H9 (cell line): ENCODE measurements at places on chromosomes 5 and 9. TPM values are rescaled to one million over a fixed set of nuclear protein-coding genes. Genes with fewer than 3 reads are reported as not detected.
A peak's percentile ranks its signal among the peaks of the same experiment; 100 is the strongest.

DNA sequence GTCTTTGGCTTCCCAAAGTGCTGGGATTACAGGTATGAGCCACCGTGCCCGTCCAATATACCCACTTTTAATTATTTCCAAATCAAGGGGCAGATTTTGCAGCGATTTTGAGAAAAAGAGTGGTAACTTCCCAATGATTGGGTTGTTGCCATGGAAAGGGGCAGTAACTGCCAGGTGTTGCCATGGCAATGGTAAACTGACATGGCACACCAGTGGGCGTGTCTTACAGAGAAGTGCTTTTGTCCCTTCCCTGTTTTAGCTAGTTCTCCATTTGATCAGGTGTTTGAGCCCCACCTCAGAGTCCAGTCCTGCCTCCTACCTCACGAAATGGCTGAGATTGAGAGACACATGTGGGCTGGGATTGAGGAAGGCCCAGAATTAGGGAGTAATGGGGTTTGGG, 86.3 kb upstream of the IER5L start:
- DNase-seq, result no peak
- no peaks in the 10 kb centered on the region for H3K36me3 ChIP-seq
- H3K27ac ChIP-seq, result no peak overlapping the region
- no peaks in the 10 kb centered on the region; the same call in 1 of the 2 replicates for H3K4me1 ChIP-seq

GRCh38 chr9:4573634-4574389, 83.5 kb downstream of the SLC1A1 start:
- H3K36me3 ChIP-seq, result peaks cover 4% of the 10 kb centered on the region; the same call in 1 of the 3 replicates
- no peak overlapping the region for H3K4me3 ChIP-seq
- no peak for DNase-seq
- no peak overlapping the region for H3K27ac ChIP-seq

- no peaks in the 10 kb centered on the region for H3K4me1 ChIP-seq
- no peak for DNase-seq
- peaks cover 32% of the 10 kb centered on the region for H3K36me3 ChIP-seq
- no peak overlapping the region for H3K27ac ChIP-seq
Measured at GRCh38 chr5:168455201-168455600, 31.1 kb upstream of the RARS1 start.

DNA sequence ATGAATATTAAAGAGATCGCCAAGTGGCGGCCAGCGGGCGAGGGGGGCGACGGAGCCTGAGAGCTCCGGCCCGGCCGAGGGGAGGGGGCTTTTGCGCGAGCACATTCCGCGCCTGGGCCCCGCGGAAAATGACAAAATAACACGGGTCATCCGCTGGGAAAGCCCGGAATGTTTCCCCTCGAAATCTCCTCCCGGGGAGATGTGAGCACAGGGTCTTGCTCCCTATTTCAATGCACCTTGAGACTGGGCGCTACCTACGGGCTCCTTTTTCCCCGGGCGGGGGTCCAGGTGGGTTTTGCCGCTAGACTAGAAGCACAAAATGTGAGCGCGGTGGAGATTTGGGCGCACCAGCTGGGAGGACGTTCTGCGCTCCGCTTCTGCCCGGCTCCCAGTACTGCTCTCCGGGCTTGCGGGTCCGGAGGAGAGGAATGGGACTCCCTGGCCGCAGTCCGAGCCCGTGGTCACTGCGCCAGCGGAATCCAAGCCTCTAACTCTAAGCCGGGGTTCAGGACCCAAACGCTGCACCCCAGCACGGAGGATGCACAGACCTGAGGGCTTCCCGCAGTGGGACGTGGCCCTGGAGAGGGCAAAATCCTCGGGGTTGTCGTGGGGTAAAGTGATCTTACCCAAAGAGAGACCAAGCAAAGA, 2.8 kb upstream of the PRDM12 start:
- H3K4me3 ChIP-seq, result peak overlapping the region; percentile 83
- no peaks in the 10 kb centered on the region; the same call in 1 of the 2 replicates for H3K4me1 ChIP-seq
- no peak overlapping the region for H3K27ac ChIP-seq
- peak; percentile 48 for DNase-seq
- peaks cover 90% of the 10 kb centered on the region for H3K27me3 ChIP-seq

GRCh38 chr5:57408714-57409113, 73.9 kb downstream of the ACTBL2 start:
- H3K4me1 ChIP-seq, result no peaks in the 10 kb centered on the region
- no peak overlapping the region for H3K4me3 ChIP-seq
- H3K36me3 ChIP-seq, result no peaks in the 10 kb centered on the region
- no peak for DNase-seq
- no peaks in the 10 kb centered on the region for H3K27me3 ChIP-seq

- H3K4me1 ChIP-seq, result no peaks in the 10 kb centered on the region
- no peak for DNase-seq
- peaks cover 6% of the 10 kb centered on the region for H3K36me3 ChIP-seq
- H3K4me3 ChIP-seq, result no peak overlapping the region
- H3K27me3 ChIP-seq, result no peaks in the 10 kb centered on the region
- H3K27ac ChIP-seq, result no peak overlapping the region
Measured at GRCh38 chr9:130576176-130576575, 3.2 kb upstream of the FUBP3 start.

DNA sequence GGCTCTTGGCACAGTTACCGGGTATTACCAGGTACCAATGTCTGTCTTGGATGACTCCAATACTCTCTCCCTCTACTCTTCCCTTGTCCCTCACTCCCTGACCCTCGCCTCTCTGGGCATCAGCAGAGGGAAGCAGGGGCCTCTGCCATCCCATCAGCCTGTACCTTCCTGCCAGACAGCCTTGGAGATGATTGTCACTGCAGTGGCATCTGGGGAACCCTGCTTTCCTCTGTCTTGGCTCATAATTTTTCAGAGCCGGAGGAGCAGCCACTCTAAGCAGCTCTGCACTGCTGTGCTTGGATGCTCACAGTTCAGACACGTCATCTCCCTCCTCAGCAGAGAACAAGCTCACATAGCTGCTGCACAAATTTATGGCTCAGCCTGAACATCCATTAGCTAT, 274.1 kb downstream of the SMARCA2 start:
- no peak for DNase-seq
- H3K27me3 ChIP-seq, result no peaks in the 10 kb centered on the region
- H3K4me1 ChIP-seq, result peaks cover 3% of the 10 kb centered on the region; the same call in 1 of the 2 replicates
- no peak overlapping the region for H3K27ac ChIP-seq

GRCh38 chr5:119789406-119790117, 160.2 kb downstream of the FAM170A start:
- DNase-seq, result no peak
- no peak overlapping the region for H3K4me3 ChIP-seq
- no peak overlapping the region for H3K27ac ChIP-seq
- no peaks in the 10 kb centered on the region for H3K36me3 ChIP-seq
- H3K27me3 ChIP-seq, result no peaks in the 10 kb centered on the region

GRCh38 chr9:112193572-112194288, 18.6 kb upstream of the SUSD1 start:
- no peaks in the 10 kb centered on the region for H3K27me3 ChIP-seq
- H3K4me1 ChIP-seq, result peaks cover 3% of the 10 kb centered on the region; the same call in 1 of the 2 replicates
- no peak for DNase-seq
- H3K4me3 ChIP-seq, result no peak overlapping the region
- H3K27ac ChIP-seq, result no peak overlapping the region

- DNase-seq, result no peak
- H3K27me3 ChIP-seq, result no peaks in the 10 kb centered on the region
- H3K27ac ChIP-seq, result no peak overlapping the region
- H3K4me1 ChIP-seq, result no peaks in the 10 kb centered on the region
Measured at GRCh38 chr5:74576941-74577456, 63.5 kb downstream of the ENC1 start.

- no peak for DNase-seq
- no peaks in the 10 kb centered on the region; the same call in 1 of the 2 replicates for H3K4me1 ChIP-seq
- no peak overlapping the region for H3K4me3 ChIP-seq
- H3K36me3 ChIP-seq, result peaks cover 3% of the 10 kb centered on the region; the same call in 2 of the 3 replicates
- H3K27me3 ChIP-seq, result no peaks in the 10 kb centered on the region
- no peak overlapping the region for H3K27ac ChIP-seq
Measured at GRCh38 chr5:151150471-151151262, 6.9 kb downstream of the ANXA6 start.

DNA sequence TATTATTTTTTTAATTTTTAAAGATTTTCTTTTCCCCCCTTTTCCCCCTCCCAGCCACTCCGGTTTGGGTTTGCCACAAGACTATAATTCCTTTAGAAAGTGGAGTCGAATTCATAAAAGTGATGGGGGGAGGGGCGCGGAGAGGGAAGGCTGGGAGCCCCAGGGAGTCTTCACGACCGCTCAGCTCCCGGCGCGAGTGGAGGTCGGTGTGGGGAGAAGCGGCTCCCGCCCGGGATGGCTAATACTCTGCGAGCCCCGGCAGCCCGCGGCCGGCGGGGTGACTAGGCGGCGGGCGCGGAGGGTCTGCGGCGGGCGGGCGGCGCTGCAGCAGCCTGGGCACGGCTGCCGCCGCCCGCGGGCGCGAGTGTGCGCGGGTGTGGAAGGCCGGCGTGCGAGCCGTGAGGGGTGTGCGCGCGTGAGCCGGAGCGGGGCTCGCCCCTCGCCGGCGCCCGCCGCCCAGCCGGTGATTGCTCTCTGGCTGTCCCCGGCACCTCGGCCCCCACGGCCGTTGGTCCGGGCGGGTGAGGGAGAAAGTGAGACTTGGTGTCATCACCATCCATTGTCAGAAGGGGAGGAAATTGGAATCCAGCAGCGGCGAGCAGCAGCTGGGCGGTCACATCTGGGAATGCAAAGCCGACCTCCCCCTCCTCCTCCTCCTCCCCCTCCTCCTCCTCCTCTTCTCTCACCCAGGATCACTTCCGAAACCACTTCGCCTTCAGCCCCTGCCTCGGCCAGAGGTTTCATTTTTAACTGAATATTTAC, at the start of gene PARP8:
Gene PARP8 (plus strand): TSS at position 377 of the 762 bp plus-strand sequence. CDS start 459 bp downstream, outside the sequence.
- H3K4me1 ChIP-seq, result no peaks in the 10 kb centered on the region; the same call in 1 of the 2 replicates
- H3K27me3 ChIP-seq, result no peaks in the 10 kb centered on the region
- no peak within 1 kb of the TSS for H3K27ac ChIP-seq
- H3K36me3 ChIP-seq, result no peaks in the 10 kb centered on the region
- H3K4me3 ChIP-seq, result peak within 1 kb of the TSS; percentile 95
- DNase-seq, result peak; percentile 76

GRCh38 chr5:137155261-137156000, 343.7 kb downstream of the SPOCK1 start:
- DNase-seq, result peak; percentile 17
- no peaks in the 10 kb centered on the region for H3K36me3 ChIP-seq
- H3K4me3 ChIP-seq, result no peak overlapping the region
- H3K27ac ChIP-seq, result no peak overlapping the region
- H3K4me1 ChIP-seq, result peaks cover 2% of the 10 kb centered on the region; the same call in 1 of the 2 replicates

GRCh38 chr5:36215910-36216309, 25.8 kb downstream of the NADK2 start:
- DNase-seq, result no peak
- H3K4me3 ChIP-seq, result no peak overlapping the region
- no peaks in the 10 kb centered on the region for H3K4me1 ChIP-seq
- no peak overlapping the region for H3K27ac ChIP-seq

- H3K4me1 ChIP-seq, result no peaks in the 10 kb centered on the region
- no peaks in the 10 kb centered on the region for H3K27me3 ChIP-seq
- no peak for DNase-seq
- peaks cover 84% of the 10 kb centered on the region for H3K36me3 ChIP-seq
- H3K4me3 ChIP-seq, result no peak overlapping the region
Measured at GRCh38 chr5:75356719-75357118, 19.7 kb downstream of the HMGCR start.

DNA sequence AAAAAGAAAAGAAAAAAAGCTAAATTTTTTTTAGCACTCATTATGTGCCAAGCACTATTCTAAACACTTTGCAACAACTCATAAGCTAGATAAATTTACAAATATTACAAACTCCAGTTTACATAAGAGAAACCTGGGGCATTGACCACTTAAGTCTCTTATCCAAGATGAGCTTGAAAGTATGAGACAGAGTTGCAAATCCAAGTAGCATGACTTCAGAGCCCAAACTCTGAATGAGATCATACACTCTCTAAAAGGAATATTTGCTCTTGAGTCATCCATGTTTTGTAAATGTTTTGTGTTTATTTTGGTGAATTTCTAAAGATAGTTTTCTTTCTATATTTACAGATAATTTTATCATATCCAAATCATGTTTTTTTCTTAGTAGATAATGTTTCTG, 4.0 kb upstream of the SHOC1 start:
- DNase-seq, result no peak
- no peaks in the 10 kb centered on the region for H3K4me1 ChIP-seq
- H3K4me3 ChIP-seq, result no peak overlapping the region
- H3K36me3 ChIP-seq, result no peaks in the 10 kb centered on the region
- no peaks in the 10 kb centered on the region for H3K27me3 ChIP-seq

DNA sequence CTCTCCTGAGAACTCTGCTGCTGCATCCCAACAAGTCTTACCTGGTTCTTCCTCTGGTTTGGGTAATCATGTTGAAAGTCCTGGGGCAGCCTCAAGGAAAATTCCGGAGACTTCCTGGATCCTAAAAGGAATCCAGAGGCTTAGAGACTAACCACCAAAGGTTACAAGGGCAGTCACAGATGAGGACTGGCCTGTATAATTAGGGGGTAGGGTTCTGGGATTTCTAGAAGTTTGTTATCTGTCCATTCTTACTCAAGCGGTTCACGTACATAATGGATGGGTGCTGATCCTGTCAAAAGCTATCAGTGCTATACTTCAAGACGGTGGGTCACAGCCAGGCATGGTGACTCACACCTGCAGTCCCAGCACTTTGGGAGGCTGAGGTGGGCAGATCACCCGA, 51.4 kb upstream of the EPB41L4B start:
- H3K27me3 ChIP-seq, result no peaks in the 10 kb centered on the region
- no peak for DNase-seq

DNA sequence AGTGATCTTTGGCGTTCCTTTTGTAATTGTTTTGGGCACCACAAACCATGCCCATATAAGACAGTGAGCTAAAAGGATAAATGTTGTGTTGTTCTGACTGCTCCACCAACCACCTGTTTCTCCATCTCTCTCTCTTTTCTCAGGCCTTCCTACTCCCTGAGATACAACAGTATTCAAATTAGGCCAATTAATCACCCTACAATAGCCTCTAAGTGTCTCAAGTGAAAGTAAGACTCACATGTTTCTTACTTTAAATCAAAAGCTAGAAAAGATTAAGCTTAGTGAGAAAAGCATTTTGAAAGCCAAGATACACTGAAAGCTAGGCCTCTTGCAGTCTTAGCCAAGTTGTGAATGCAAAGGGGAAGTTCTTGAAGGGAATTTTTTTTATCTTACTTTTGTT, 268.8 kb upstream of the NREP start:
- no peaks in the 10 kb centered on the region for H3K27me3 ChIP-seq
- no peaks in the 10 kb centered on the region for H3K36me3 ChIP-seq
- H3K27ac ChIP-seq, result no peak overlapping the region
- no peak for DNase-seq
- no peak overlapping the region for H3K4me3 ChIP-seq

GRCh38 chr9:2602704-2603116, 18.9 kb upstream of the VLDLR start:
- no peak for DNase-seq
- H3K4me1 ChIP-seq, result no peaks in the 10 kb centered on the region; the same call in 1 of the 2 replicates
- 0 out of 2 replicates have a peak, but pooled peaks cover 2% of the 10 kb centered on the region for H3K27me3 ChIP-seq
- no peak overlapping the region for H3K4me3 ChIP-seq

GRCh38 chr5:149781612-149782011, 51.5 kb downstream of the PPARGC1B start:
- no peaks in the 10 kb centered on the region for H3K4me1 ChIP-seq
- no peak overlapping the region for H3K27ac ChIP-seq
- no peak overlapping the region for H3K4me3 ChIP-seq
- H3K36me3 ChIP-seq, result peaks cover 5% of the 10 kb centered on the region; the same call in 2 of the 3 replicates

Gene FOXD4L3
- 0.26 TPM in 1 of 2 replicates, not detected in the other for total RNA-seq

Gene ZCCHC7
- total RNA-seq, result 20.3 and 21.4 TPM in 2 replicates

Gene PCDHA1
- total RNA-seq, result 0.44 and 0.61 TPM in 2 replicates

Gene LAMC3
- total RNA-seq, result 21.7 and 21.9 TPM in 2 replicates

Gene RMRP
- total RNA-seq, result 18,417 and 20,652 TPM in 2 replicates

Gene IFNK
- total RNA-seq, result not detected in 2 replicates

Gene SIT1
- total RNA-seq, result 1.3 and 1.6 TPM in 2 replicates

Gene KIF4B
- total RNA-seq, result 0.04 and 0.07 TPM in 2 replicates

Gene AFAP1L1
- total RNA-seq, result 1.8 and 2.0 TPM in 2 replicates
